ENCODE measurements at places on chromosomes 1 and 21. TPM values are rescaled to one million over a fixed set of nuclear protein-coding genes. Genes with fewer than 3 reads are reported as not detected.

GRCh38 chr1:78333502-78333901 lies 157.3 kb upstream of the PTGFR start:
- DNase-seq, result no peak

- DNase-seq, result no peak
Observed at GRCh38 chr1:71948561-71948960, 333.8 kb downstream of the NEGR1 start.

- no peak for DNase-seq
Observed at GRCh38 chr1:220979371-220979770, 100.1 kb downstream of the HLX start.

DNA sequence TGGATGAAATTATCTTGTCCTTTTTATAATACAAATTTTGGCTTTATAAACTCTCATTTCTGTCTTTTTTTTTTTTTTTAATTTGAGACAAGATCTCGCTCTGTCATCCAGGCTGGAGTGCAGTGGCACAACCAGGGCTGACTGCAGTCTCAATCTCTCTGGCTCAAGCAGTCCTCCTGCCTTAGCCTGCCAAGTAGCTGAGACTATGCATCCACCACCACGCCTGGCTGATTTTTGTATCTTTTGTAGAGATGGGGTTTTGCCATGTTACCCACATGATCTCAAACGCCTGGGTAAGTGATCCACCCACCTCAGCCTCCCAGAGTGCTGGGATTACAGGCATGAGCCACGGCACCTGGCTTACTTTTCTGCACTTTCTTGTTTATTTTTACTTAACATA lies 7.5 kb downstream of the TOR1AIP1 start:
- no peak for DNase-seq

- no peak for DNase-seq
Observed at GRCh38 chr1:237492359-237492758, 398.4 kb downstream of the ZP4 start.

DNA sequence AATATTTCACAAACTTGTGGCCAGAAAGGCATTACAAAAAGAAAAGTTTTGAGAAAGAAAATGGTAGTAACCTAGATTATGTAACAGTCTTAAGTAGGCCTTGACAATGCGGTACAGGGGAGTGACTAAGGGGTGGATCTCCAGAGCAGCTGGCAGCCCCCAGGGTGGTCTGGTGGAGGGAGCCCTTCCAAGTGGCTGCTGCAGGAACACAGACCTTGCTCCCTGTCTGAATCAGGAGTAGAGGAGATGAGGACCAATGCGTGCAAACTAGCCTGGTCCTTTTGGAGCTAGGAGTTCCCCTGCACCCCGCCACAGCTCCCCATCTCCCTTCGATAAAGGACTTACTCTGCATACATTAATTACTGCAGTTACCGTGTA lies 189.0 kb downstream of the NFIA start:
- DNase-seq, result no peak

GRCh38 chr1:116201911-116202310 lies 90.7 kb downstream of the MAB21L3 start:
- no peak for DNase-seq

The IVNS1ABP gene
- 50.2 TPM for total RNA-seq

The AGO3 gene
- 6.8 TPM for total RNA-seq
